ENCODE measurements at places on chromosomes 3 and 15.
A peak's percentile ranks its signal among the peaks of the same experiment; 100 is the strongest.

DNA sequence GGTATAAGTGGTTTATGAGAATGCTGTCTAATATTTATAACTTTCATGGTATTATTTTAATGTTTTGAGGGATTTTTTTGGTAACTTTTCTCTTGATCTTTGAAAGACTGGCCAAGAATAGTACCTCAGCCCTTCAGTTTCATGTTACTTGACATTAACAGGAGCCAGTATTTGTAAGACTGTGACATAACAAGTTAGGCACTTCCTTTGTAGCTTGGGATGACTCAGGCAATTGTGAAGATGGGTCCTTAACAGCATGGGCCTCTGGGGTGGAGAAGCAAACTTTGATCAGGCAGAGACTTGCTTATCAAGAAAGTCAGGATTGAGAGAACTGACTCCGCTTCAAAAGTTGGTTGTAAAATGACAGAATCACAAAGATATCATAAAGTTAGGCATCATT lies 9.5 kb downstream of the LRRC49 start:
- no peak for DNase-seq

DNA sequence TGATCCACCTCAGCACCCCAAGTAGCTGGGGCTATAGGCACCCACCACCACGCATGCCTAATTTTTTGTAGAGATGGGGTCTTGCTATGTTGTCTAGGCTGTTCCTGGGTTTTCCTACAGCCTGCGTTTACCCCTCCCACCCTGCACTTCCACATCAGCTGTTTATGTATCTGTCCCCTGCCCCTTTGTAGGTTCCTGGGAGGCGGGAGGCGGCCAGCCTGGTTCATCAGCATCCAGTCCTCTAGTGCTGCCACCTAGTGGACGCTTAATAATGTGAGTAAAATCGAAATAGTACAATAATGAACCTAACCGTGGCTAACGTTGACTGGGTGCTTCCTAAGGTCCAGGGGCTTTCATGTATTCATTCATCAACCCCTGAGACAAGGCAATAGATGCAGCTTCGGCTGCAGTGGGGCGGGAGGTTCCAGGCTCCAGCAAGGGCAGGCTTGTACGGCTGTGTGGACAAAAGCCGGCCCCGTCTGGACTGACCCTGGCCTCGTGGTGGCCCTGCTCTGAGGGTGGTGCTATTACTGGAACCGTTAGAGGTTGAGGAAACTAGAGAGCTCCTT lies 1.2 kb upstream of the LCTL start:
- peak; percentile 24 for DNase-seq

GRCh38 chr3:171282041-171282440 lies 178.2 kb downstream of the TNIK start:
- DNase-seq = no peak

DNA sequence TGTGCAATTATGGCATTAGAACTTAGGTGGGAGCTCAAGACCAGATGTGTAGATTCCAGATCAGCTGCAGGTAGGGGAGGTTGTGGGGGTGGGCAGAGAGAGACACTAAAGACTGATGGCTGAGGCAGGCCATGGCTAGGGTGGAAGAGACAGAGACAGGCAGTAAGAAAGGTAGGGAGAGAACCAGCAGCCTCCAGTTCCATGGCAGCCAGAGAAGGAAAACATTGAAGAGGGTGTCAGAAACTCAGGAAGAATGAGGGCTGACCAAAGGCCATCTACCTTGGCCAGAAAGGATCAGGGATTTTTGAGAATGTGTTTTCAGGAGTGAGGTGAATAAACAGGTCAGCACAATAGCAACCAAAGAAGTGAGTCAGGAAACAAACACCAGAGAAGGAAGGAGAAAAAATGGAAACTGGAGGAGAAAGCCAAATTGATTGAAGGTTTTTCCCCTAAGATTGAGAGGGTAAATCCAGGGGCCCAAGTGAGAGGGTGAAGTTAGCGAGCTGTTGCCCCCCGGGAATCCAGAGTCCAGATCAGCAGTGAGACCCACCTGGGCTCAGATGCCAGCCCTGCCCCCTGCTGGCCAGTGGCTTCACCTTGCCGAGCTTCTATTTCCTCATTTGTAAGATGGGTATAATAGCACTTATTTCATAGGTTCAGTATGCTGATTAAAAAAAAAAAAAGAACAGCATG lies 41.0 kb downstream of the ABHD2 start:
- peak; percentile 42 for DNase-seq

DNA sequence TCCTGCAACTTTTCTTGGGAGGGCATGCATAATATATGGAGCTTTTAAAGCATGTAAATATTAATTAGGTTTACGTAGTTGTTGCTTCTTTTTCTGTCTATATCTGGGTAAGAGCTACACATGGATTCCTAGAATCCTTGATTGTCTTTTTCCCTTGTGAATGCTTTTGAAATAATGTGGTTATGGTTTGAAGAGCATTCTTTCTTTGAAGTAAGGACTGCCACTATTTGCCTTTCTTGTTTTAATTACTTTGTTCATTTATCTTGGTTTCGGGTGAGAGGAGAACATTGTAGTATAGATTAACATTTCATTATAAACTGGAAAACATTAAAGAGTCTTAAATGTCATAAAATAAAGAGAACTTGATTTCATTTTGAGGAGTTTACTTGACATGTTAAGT lies 674.0 kb downstream of the ZBBX start:
- DNase-seq = no peak

DNA sequence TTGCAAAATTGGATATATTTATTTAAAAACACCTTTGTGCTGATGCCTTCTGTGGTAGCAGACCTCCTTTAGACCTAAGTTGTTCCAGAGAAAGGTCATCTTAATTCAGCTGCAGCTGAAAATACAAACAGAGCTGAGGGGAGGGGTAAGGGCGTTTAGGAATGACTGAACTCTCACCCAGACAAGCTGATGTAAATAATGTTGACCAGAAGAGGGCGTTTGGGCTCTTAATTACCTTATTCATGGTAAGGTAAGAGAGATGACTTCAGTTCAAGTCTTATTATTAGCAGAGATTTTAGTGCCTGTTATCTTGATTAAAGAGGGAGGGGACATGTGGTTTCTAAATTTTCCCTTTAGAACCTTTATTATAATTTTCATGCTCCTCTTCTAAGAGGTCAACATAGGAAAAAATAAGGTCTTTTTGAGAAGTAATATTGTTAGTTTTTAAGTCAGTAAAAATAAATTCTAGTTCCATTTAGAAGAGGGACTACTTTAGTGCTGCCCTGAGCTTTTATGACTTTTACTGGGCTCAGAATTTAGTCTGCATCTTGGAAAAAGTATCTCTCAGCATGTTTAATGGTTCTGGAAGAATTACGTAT lies 46.3 kb downstream of the GPR171 start:
- DNase-seq = peak; percentile 81

DNA sequence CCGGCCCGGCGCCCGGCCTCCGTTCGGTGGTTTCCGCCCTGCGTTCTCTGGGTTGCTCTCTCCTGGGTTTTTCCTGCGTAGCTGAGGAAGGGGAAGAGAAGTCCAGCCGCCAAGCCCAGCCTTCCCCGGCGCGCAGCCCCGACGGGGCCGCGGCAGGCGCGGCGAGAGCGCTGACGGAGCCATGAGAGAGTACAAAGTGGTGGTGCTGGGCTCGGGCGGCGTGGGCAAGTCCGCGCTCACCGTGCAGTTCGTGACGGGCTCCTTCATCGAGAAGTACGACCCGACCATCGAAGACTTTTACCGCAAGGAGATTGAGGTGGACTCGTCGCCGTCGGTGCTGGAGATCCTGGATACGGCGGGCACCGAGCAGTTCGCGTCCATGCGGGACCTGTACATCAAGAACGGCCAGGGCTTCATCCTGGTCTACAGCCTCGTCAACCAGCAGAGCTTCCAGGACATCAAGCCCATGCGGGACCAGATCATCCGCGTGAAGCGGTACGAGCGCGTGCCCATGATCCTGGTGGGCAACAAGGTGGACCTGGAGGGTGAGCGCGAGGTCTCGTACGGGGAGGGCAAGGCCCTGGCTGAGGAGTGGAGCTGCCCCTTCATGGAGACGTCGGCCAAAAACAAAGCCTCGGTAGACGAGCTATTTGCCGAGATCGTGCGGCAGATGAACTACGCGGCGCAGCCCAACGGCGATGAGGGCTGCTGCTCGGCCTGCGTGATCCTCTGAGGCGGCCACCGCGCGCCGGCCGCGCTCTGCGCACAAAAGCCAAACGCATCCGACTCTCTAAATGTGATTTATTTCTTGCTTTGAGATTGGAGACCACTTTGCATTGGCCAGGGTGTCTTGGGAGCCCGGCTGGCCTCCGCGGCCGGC lies 727 bp downstream of the RAP2B start:
- DNase-seq = peak; percentile 36

GRCh38 chr3:8648909-8649741 lies 4.5 kb upstream of the SSUH2 start:
- DNase-seq = no peak

DNA sequence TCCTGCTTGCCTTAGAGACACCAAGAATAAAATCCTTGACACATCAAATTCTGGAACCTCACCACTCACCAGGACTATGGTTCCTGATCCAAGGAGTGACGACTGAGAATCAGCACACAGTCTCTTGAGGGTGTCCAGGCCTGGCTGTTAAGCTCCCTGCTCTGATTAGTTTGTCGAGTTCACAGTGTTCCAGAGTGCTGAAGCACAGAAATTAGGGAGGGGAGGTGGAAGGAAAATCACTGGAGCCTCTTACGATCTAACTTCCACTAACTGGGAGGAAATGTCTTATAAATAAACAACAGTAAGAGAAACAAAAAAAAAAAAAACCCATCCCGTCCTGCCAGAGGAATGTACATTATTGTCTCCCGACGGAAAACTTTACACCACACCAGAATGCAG lies 330.2 kb downstream of the TIGIT start:
- no peak for DNase-seq

DNA sequence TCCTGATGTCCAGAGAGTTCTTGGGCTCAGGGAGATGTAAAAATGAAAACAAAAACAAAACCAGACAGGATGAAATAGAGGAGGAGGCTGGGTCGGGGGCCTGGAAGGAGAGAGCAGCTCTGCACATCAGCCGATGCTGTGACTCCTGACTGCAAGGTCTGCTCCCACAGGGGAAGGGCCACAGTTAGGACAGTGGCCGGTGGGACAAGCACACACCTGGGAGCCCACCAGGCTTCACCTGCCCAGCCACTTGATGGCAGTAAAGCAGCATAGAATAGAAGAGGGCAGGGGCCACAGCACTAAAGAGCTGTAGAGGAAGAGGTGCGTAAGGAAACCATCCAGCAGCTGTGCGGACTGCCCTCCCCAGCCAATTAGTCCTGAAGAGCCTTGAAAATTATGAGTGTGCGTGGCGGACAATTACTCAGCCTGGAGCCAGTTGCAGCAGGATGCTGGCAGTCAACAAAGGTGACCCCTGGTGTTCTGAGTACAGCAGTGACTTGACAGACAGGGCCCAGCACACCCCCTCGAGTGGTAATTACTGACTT lies 29.8 kb downstream of the ALS2CL start:
- no peak for DNase-seq

GRCh38 chr3:182760576-182761164 lies 32.6 kb upstream of the ATP11B start:
- DNase-seq = no peak

- DNase-seq = no peak
These were observed 12.6 kb downstream of the KAT2B start for GRCh38 chr3:20052851-20053250.

GRCh38 chr15:67136802-67137201 lies 71.4 kb downstream of the SMAD3 start:
- no peak for DNase-seq

- DNase-seq = no peak
These were observed 504.0 kb upstream of the CBLB start for GRCh38 chr3:106372806-106373190.

DNA sequence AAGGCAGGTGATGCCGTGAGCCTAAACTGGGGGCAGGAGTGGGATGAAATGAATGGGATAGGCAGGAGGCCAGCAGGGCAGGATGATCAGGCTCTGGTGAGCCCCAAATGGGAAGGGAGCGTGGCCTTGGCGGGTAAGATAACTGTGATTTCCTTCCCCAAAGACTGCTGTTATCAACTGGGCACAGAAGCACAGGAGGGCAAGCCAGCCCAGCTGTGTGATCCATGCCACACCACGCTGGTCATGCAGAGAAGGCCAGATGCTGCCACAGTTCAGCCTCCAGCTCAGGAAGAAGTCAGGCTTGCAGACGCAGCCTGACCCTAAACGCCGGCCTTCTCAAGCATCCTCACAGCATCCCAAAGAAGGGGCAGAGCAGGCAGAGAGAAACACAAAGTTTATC lies 52.1 kb upstream of the GNB5 start:
- DNase-seq = peak; percentile 34

GRCh38 chr3:105835606-105836005 lies 33.2 kb downstream of the CBLB start:
- no peak for DNase-seq

DNA sequence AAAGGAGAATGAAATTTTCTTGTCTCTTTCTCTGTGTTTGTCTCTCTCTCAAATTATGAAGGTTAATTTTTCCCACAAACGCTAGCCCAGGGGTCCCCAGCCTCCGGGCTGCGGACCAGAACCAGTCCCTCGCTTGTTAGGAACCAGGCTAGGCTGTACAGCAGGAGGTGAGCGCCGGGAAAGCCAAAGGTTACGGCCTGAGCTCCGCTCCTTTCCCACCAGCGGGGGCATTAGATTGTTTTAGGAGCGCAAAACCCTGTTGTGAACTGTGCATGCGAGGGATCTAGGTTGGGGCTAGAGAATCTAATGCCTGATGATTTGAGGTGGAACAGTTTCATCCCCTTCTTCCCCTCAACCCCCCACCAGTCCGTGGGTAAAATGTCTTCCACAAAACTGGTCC lies 74.7 kb upstream of the ZNF385D start:
- no peak for DNase-seq

GRCh38 chr3:13927295-13927694 lies 47.4 kb upstream of the WNT7A start:
- DNase-seq = no peak

DNA sequence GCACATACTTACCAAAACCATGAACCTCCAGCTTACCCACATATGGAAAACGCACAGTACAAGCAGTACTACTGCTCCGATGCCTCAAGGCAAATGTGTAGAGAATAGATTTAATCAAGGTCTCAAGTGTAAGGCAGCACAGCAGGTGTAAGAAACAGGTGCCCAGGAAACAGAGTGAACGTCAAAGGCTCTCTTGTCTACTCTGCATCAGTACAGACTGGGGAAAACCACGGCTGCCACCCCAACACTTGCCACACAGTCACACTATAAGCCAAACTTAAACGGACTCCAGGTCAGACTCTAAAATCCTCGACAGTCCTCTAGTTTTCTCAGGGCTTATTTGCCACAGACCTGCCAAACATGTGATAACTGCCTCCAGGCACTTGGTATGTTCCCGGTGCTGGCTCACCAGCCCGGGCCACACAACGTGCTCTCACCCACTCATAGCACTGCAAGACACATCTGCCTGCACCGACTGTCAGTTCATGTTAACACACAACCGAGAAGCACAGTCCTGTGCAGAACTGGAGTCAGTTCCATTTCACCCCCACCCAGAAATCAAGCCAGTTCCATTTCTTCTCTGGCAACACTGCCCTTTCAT lies 30.6 kb downstream of the ABCC5 start:
- no peak for DNase-seq

- no peak for DNase-seq
These were observed 183.6 kb upstream of the ATP11B start for GRCh38 chr3:182609575-182610156.

DNA sequence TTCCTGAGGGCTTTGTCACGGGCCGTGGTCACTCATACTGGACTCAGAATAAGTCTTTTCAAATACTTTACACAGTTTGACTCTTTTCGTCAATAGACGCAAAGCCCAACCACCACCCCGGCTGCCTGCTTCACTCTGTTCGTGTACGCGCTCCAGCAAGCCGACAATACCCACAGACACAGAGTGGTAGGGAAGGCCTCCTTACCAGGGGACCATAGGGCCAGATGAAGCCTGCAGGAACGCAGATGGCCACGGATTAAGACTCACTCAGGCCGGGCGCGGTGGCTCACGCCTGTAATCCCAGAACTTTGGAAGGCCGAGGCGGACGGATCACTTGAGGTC lies 29.7 kb downstream of the EFCAB12 start:
- DNase-seq = peak; percentile 23

Measured in hematopoietic multipotent progenitor cell (in vitro differentiated cells).